ENCODE measurements at places on chromosomes 5 and 9. TPM values are rescaled to one million over a fixed set of nuclear protein-coding genes. Genes with fewer than 3 reads are reported as not detected.

FIBCD1 gene
- total RNA-seq, result 16.1 TPM

SYNPO gene
- total RNA-seq, result 17.5 TPM

TRPM3 gene
- total RNA-seq, result not detected

FOXD1 gene
- 25.4 TPM for total RNA-seq

PTPA gene
- 130 TPM for total RNA-seq

ZDHHC12 gene
- total RNA-seq, result 96.2 TPM

DDX4 gene
- not detected for total RNA-seq

IGIP gene
- total RNA-seq, result 1.0 TPM

LRRC19 gene
- total RNA-seq, result not detected

CAST gene
- 162 TPM for total RNA-seq

Measured in A549 treated with ZK216348 at 1 μM for 4 hours (cell line).